HT-29 (cell line): ENCODE measurements at places on chromosomes 1 and 21.

GRCh38 chr1:39653546-39654031, 14.1 kb upstream of the HEYL start:
- DNase-seq = peak; percentile 72

GRCh38 chr1:76005765-76006164, 68.8 kb upstream of the ST6GALNAC3 start:
- no peak for DNase-seq

DNA sequence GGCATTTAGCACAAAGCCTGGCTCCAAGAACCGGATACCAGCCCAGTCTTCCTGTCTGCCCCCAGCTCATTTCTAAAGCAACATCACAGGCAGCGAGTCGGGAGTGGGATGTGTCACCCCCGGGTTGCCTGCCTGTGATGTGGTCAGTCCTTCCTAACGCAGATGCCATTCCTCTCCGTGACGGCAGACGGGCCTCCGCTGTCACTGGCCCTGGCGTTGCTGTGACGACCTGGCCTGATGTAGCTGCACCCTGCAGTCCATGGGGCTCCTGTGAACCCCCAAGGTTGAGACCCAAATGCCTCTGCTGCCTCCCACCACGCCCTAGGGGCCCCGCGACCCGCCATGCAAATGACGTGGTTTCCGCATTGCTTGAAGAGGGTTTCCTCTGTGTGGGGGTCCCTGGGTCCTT, 12.3 kb downstream of the TNFRSF1B start:
- no peak for DNase-seq

- peak; percentile 89 for DNase-seq
Measured at GRCh38 chr1:172476218-172476811, 32.4 kb upstream of the PIGC start.

DNA sequence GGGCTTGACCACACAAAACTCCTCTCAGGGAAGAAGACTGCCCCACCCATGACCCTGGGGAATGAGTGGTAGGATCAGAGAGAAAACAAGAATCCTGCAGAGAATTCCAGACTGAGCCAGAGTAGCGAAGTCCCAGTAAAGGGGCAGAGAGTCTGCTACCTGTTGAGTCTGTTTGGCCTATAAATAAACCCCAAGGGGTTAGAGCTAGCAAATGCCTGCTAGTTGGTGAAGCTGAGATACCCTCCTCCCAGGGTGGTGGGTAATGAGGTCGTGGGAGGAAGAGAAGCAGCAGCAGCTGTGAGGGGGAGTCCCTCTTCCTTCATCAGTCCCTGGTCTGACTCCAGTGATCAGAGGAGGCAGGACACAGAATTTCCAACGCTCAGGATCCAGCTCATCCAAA, 2.5 kb downstream of the TRAF3IP3 start:
- no peak for DNase-seq
